ENCODE measurements at places on chromosomes 16 and 17. TPM values are rescaled to one million over a fixed set of nuclear protein-coding genes. Genes with fewer than 3 reads are reported as not detected.
A peak's percentile ranks its signal among the peaks of the same experiment; 100 is the strongest.

GRCh38 chr17:71440513-71440912 lies 680.3 kb upstream of the SOX9 start:
- no peak for DNase-seq

- no peak for DNase-seq
Measured at GRCh38 chr17:64087252-64088005, 42.5 kb downstream of the ERN1 start.

GRCh38 chr17:81601525-81602120 lies 35.3 kb downstream of the NPLOC4 start:
- DNase-seq, result peak; percentile 54

DNA sequence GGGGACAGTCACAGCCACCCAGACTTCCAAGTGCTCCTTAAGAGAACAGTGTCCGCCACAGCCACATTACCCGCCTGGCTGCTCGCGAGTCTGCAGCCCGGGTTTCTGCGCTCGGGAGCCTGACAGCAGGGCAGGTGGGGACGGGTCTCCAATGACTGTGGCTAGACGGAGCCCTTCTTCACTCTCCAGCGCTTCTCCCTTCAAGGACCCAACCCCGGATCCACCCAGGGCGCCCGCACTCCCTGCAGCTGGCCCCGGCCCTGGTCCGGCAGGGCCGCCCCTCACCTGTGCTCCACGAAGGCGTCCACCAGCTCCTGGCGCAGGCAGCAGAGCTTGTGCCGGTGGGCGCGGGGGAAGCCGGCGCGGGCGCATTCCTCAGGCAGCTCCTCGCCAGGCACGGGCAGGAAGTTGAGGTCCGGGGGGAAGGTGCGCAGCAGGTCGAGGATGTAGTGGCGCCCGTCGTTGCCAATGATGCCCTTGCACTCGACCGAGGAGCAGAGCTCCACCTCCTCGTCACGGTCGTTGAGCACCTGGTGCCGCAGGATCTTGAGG lies 13.9 kb downstream of the CLUH start:
- DNase-seq, result peak; percentile 10

DNA sequence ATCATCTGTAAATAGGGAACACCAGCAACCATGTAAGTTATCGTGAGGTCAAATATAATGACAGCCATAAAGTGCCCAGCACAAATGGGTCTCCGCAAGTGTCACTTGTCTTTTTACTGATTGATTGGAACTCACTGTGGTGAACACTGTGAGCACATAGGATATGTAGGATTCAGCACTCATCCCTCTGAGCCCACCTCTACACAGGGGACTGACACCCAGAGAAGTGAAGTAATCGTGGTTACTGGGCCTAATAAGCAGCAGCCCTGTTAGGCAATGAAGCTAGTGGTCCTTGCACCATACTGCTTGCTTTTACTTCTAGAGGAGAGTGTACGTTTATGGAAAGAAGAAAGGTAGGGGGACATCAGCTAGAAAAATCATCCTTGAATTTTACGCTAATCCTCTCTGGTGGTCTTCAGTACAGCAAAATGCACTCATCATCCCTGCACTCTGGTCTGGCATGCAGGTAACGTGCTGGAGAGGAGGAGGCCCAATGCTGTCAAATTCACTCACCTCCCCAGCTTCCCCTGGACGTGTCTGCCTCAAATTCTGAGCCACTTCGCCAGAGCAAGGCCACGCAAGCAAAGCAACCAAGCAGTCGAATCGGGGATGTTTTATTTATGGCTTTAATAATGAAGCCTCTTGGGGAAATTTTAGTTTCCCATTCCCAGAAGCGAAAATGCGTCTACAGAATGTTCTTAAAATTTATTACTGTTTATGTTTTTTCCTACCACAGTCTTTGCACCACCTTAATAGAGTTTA lies 74.7 kb downstream of the YPEL2 start:
- no peak for DNase-seq

DNA sequence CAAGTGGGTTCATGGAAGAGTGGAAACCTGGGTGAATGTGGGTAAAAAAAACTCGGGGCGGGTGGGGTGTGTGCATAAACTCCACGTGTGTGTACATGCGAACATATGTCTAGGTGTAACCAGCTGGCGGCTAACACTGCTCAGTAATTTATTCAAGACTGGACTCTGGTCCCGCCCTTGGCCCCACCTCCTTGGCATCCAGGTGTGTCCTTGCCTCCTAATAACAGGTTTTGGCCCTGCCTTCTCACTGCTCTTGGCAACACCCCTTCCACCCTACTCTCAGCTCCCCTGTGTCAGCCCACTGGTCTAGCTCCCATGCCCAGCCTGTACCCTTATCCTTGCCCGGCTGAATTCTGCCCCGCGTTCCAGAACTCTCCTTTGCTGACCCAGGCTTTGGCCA lies 8.3 kb downstream of the FLII start:
- no peak for DNase-seq

DNA sequence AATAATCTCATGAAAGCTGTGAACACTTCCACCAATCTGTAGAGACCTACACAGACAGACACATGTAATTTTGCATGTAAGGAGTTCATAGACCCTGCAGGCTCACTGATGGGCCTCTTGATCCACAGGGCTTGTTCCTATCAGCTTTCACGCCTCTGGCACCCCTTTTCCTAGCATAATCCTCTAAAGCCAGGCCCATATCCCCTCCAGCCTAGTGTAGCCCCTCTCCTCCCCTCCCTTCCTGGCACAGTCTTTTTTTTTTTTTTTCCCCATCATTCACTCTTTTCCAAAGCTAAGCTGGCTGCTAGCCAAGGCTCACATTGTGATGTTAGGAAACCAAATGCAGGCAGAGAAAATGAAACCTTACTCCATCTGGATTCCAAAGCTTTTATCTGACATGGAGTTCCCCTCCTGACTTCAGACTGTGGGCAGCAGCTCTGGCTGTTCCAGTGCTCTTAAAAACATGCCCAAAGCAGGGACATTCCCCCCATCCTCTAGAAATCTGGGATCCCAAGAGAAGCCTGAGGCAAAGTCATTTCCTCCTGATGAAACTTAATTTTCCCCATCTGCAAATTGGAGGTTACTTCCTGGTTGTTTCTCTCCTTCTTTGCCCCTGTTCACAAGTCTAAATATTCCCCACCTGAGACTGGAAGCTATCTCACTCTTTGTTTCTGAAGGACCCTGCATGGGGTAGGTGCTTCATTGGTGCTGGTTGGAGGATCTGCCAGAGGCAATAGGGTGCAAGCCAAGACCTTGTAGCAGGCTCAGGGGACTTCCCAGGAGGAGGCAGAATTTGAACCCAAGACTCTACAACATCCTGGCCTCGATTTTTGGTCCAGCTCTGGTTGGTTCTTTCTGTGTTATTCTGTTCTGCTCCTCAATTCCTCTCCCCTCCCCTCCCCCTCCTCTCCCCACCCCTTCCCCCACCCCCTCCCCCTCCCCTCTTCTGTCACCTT lies 9.9 kb upstream of the CCL5 start:
- DNase-seq, result peak; percentile 7

DNA sequence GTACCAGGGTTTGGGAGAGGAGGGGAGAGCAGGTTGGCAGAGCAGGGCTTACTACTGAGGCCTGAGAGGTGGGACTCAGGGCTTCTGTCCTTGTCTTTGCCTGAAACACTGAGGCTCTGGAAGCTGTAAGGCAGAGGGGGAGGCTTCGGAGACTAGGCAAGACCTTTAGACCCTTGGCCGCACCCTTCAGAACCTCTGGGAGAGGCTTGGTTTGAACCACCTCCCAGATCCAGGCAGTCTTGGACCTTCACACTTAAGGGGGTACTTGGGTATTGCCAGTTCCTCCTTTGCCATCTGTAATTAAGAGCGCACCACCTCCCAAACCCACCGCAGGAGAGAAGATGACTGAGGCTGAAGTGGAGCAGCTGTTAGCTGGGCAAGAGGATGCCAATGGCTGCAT lies 12.9 kb downstream of the MYL4 start:
- no peak for DNase-seq

- peak; percentile 33 for DNase-seq
Measured at GRCh38 chr17:83064732-83065659, 14.4 kb upstream of the METRNL start.

DNA sequence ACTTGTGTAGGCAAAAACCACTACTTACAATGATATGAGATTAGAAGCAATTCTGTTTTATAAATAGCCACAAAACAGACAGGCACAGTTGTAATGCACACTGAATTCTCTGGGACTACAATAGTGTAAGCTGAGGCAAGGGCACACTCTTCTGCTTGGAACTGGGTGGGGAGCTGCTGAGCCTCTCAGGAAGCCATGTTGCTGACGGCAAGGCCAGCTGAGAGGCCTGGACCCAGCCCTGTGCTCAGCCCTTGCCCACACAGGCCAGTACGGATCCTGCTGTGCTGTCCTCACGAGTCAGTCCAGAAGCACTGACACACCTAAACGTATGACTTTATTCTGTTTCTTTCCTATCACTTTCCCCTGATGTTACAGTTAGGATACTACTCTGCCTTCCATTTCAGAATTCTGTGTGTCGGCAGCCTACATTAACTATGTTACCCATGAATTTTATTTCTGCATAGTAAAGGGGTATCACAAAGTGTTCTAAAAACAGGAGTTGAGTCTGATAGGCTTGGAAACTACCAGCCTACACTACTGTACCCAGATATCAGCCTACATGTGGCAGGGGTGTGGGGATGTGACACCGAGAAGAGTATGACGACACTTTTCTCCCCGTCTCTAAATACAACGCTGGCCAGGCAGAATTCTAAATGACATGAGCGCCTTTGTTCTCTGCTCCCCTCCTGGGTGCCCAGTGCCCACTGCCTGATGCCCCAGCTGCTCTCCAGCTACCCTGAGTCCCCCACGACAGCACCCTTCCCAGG lies 41.1 kb upstream of the FAAP100 start:
- no peak for DNase-seq

GRCh38 chr17:49218941-49219913 lies 8.7 kb downstream of the ABI3 start:
- no peak for DNase-seq

- no peak for DNase-seq
Measured at GRCh38 chr17:60640503-60640902, 37.1 kb upstream of the BCAS3 start.

GRCh38 chr17:49001671-49002070 lies 4.5 kb downstream of the IGF2BP1 start:
- no peak for DNase-seq

DNA sequence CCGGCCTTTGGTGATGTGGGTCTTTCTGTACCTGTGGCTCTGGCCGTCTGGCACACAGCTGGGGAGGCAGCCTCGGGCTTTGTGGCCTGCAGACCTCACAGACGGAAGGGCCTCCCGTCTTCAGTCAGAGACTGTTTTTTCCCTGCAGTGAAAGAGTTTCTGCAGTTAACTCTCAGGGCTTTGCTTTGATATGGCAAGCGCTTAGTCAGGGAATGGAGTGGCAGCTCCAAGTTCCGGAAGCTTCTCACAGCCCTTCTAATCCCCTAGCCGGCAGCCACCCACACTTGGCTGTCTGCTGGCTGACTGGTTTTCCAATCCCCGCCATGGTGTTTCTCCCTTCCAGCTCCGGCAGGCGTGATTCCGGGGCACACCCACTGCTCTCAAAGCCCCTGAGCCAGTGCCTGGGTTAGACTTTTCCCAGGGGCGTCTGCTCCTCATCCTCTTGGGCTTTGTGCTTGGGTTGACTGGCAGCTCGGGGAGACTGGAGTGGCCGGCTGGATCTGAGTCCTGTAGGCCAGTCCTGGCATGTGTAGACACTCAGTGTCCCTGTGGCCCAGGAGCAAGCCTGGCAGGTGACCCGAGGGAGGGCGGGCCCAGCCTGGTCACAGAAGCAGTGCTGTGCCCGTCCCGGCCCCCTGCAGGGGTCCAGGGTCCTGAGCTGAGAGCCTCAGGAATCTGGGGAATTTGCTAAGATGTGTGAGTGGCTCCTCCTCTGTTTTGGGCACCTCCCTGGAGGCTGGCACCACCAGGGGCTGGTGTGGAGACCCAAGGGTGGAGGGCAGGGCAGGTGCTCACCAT lies 29.9 kb downstream of the BAIAP2 start:
- peak; percentile 72 for DNase-seq

DNA sequence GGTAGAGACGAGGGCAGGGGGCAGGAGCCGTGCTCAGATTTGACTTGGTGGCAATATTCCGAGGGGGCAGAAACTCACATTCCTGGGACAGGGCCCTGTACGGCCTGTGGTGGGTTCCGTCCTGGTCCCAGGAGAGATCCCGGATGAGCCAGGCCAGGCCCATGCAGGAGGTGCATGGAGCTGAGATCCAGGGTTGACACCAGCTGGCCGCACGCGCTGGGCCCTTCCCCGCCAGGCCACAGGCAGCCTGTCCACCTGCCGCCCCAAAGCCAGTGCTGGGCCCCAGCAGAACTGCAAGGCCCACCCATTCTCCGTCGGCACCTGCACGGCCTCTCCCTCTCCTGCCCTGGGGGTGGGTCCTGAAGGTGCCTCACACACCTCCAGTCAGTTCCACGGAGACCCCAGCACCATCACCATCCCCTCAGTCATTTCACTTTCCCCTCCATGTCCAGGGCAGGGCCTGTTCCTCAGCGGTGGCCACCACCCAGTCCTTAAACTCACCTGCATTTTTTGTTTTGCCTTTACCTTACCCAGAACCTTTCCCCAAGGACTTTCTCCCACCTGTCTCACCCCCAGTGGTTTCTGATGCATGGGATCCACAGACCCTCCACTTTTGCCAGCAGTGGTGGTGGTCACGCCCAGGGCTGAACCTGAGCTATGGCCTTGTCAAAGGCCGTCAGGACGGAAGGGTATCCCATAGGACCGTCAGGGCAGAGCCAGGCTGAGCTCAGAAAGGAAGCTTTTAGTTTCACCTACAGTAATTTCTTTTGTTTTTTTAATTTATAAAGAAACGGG lies 25.1 kb upstream of the CDH15 start:
- DNase-seq, result no peak

DNA sequence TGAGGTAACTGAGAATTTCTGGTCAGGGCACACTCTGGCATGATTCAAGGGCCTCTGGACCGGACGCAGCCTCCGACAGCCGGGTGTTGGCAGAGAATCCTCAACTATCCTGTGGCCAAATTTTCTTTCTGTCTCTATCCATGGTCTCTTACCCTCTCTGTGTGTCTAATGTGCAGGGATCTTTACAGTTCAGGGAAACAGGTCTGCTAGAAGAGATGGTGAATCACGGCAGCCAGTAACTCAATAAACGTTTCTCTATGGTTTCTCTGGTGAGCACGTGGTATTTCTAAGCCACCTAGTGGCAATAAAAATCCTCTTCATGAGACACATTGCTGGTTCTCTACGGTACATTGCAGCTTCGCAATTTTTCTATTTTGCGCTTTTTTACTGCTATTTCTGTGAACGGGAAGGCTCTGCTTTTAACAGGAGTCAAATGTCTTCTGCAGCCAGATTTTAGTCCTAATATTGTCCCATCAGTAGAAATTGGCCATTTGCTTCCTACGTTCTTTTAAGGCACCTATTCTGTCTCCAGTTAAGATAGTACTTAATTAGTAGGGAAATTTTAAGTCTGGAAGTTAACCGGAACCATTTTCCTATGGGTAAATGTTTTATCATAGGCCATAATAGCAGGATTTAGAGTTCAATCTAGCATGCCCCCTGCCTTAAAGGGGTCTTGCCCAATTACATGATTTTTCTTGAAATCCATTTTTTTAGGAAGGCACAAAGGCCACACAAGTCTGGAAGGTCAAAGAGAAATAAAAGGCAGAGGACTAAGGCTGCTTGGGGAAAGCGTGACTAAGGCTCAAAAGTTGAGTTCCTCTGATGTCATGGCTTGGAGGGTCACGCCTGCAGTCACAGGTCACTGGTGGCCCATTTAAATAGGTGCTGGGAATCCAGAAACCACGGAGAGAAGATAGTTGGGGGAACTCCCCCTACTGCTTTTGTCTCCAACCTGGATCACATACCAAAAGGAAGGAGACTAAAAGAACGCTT lies 31.5 kb downstream of the QPRT start:
- DNase-seq, result peak; percentile 49

Gene PLSCR3
- total RNA-seq, result 11.3 TPM

Gene TTYH2
- total RNA-seq, result 143 TPM

Gene CRYM
- 190 TPM for total RNA-seq

Gene DLX4
- total RNA-seq, result not detected

Gene MED13
- total RNA-seq, result 110 TPM

Gene FOXC2
- 1.1 TPM for total RNA-seq

Gene MYH8
- not detected for total RNA-seq
